ENCODE measurements at places on chromosomes 3 and 15.

DNA sequence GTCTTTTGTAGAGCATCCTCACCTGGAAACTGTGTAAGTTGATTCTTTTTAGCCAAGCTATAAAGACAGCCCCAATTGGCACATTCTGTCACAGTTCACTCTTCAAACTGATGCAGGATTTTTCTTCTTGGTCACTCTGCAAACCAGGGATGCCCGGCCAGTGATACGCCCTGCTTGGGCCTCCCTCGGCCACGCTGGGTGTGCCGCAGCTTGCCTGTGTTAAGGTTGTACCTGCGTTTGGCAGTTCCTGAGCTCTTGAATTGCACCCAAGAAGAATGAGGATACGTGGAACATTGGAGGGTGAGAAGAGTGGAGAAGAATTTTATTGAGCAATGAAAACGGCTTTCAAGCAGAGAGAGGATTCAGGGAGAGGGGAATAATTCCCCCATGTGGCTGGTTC lies 49.9 kb downstream of the PSMD6 start:
- no peak for DNase-seq

DNA sequence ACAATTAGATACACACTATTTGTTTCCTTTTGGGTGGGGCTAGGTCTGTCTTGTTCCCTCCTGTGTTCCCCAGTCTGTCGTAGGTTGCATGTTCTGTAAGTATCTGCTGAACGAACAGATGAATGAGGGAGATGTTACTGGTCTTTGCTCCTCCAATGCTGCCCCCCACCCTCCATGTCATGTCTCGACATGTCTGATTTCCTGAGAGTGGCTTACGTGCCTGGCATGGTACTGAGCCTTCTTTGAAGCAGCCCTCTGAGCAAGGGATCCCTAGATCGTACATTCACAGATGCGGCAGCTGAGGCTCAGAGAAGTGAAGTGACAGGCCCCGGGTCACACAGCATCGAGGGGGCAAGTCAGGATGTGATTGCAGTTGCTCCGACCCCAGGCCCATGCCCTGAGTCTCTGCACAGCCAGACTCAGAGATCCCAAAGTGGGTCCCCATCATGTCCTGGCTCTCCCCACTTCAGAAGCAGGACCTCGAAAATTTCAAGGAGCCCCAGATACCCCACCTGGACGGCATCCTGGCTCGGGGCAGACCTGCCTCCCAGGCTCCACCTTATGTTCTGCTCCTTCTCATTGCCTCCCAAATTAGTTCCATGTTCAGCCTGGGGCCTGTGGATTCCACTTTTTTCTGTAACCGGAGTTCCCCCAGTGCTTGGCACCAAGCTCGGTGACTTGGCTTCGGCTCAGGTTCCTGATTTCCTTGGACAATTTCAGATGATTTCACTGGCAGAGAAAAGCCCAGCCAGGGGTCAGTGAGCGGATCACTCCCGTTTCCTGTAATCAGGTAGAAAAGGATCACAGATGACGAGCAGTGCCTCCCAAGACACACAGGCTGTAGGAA lies 24.7 kb downstream of the GOLGA6L2 start:
- DNase-seq: no peak

- DNase-seq: no peak
These were observed 277.9 kb downstream of the PTPRG start for GRCh38 chr3:61839256-61839655.

DNA sequence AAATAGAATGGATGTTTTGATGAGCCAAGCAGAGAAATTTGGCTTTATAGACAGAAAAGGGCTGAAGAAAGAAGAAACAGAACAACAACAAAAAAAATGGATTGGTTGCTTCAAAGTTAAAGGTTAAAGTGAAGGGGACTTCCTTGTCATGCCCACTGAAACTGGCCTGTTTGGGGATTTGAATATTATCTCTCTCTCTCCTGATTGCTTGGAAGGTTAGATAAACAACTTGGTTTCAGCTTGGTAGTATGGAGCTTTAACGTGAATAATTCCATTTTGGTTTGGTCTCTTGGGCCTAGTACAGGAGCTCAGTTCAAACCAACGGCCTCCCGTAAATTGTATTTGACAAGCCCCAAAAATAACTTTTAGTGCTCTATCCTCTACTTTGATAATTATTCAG lies 70.8 kb upstream of the MBNL1 start:
- DNase-seq: no peak

DNA sequence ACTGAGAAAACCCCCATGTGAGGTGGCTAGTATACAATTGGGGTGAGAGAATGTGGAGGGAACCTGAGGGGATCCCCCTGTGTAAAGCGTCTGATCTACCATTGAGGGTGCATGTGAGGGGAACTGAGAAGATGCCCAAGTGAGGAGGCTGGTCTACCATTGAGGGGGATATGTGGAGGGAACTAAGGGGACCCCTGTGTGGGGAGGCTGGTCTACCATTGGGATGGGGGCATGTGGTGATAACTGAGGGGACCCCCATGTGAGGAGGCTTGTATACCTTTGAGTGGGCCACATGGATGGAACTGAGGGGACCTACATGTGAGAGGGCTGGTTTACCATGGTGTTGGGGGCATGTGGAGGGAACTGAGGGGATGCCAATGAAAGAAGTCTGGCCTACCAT lies 160.8 kb downstream of the FBLN2 start:
- DNase-seq: no peak

DNA sequence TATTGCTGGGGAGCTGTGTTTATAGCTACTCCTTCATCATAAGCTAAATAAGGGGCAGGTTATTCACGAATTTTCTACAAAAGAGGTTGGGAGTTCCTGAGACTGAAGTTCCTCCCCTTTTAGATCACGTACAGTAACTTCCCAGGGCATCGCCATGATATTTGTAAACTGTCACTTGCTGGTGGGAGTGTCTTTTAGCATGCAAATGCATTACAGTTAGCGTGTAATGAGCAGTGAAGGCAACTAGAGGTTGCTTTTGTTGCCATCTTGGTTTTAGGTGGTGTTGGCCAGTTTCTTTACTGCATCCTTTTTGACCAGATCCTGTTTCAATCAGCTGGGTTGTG lies 64.4 kb downstream of the IL12A start:
- no peak for DNase-seq

DNA sequence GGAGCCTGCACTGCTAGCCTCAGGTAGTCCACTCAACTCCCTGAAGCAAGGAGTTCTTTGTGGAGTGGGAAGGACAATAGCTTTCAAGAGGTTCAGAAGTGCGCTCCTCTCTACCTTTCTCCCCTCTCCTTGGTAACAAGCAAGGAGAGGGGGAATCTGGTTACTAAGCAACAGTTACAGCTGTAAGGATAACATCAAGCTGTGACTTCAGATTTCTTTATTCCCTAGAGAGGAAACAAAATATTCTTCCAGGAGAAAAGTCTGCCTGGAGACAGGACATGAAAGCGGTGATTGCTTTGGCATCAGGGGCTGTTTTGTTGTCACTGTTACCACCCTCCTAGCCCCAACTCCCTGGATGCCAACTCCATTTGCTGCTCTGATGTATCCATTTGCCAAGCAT lies 70.4 kb downstream of the TRANK1 start:
- DNase-seq: no peak

- no peak for DNase-seq
These were observed 48.7 kb upstream of the FHIT start for GRCh38 chr3:61300006-61300380.

DNA sequence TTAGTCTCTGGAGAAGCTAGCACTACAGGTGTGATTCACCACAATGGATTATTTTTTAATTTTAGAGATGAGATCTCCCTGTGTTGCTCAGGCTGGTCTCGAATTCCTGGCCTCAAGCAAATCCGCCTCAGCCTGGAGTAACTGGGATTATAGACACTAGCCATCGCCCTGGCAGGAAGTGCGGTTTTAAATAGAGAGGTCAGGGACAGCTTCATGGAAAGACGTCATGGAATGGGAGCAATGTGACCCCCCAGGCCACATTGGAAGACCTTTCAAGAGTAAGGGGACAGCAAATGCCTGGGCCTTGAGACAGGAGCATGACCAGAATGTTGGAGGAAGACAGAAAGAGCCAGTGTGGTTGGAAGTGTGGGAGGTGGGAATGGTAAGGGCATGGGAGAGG lies 2.2 kb upstream of the ISG20 start:
- DNase-seq: no peak

- no peak for DNase-seq
These were observed 729.9 kb downstream of the MECOM start for GRCh38 chr3:168933614-168934013.

Data from stimulated activated naive CD8-positive, alpha-beta T cell treated with anti-CD3 and anti-CD28 coated beads, Interleukin-15, amount 100 ng/mL, for 72 hours (primary cell).